ENCODE measurements at places on chromosomes 11 and 22. TPM values are rescaled to one million over a fixed set of nuclear protein-coding genes. Genes with fewer than 3 reads are reported as not detected.

GRCh38 chr11:72672597-72673238 is 1.5 kb downstream of the PDE2A start:
- H3K27ac ChIP-seq: no peak overlapping the region
- H3K27me3 ChIP-seq: peaks cover 64% of the 10 kb centered on the region

DNA sequence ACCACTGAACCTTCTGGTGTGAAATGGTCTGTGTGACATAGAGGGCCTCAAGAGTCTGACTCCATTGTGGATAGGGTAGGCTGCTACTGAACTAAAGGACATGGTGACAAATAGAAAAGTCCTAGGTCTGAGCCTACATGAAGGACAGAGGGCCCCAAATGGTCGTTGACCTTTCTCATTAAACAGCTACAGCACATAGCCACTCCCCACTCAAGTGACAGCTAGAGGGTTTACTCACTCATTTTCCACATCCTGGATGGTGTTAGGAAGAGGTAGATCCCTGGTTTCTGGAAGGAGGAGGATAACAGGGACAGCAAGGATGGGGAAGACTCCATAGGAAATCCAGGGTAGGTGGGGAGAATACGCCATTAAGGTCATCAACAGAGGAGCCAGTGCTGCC is 63.3 kb downstream of the SLC22A24 start:
- H3K27me3 ChIP-seq: peaks cover 11% of the 10 kb centered on the region
- no peak overlapping the region for H3K27ac ChIP-seq
- no peak for DNase-seq
- no peak overlapping the region for H3K4me3 ChIP-seq

The ALDH3B1 gene
- not detected for total RNA-seq

- H3K4me3 ChIP-seq: no peak overlapping the region
- DNase-seq: no peak
- no peaks in the 10 kb centered on the region for H3K4me1 ChIP-seq
- peaks cover 9% of the 10 kb centered on the region for H3K27me3 ChIP-seq
- no peak overlapping the region for H3K27ac ChIP-seq
These were observed 87.9 kb downstream of the INSC start for GRCh38 chr11:15202626-15203025.

Measured in activated CD8-positive, alpha-beta T cell treated with anti-CD3 and anti-CD28 coated beads, Interleukin-2, amount 10 ng/mL, durations not matched to agents 7 days and 5 days (primary cell).